CD4-positive, alpha-beta T cell treated with Interleukin-6 at 100 ng/mL for 8 hours (primary cell): ENCODE measurements at places on chromosomes 7 and 10.
A peak's percentile ranks its signal among the peaks of the same experiment; 100 is the strongest.

DNA sequence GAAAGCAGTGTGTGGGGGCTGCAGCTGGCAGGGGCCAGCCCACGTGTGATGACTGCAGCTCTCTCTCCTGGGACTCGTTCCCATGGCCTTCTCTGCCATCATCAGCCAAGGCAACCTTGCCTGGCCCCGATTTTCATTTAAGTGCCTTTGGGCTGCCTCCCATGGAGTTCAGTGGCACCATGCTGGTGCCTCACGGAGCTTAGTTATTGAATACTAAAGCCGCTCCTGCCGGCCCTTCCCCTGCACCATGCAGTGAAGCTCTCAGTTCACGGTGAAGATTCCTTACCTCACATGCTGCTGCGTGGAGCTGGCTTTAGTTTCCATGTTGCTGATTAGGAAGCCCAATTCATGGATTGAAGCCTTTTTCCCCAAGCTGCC, 141.5 kb upstream of the EEPD1 start:
- DNase-seq = no peak

DNA sequence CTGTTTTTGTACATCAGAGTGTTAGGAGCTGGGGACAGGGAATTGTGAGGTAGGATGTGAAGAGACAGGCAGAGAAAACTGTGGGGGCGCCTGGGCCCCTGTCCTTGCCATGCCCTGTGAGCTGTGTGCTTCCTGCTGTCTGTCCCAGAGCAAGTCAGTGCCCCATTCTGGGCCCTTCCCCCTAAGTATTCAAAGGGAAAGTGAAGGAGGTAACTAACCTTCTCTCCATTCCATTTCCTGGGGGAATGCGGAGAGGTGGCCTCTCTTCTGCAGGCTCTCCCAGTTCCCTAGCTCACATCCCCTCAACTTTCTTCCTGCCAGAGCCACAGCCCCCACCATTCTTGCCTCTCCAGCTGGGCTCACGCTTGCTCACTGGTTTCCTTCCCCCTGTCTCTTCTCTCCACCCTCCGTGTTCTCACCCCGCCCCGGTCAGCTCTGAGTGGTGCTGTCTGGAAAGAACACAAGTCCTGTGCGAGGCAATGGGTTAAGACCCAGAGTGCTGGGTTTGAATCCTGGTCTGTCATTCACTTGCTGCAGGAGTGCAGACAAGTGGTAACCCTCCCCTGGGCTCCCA, 9.7 kb upstream of the VSIR start:
- DNase-seq = no peak

- DNase-seq = no peak
Measured at GRCh38 chr10:64859911-64860310, 1338.7 kb downstream of the REEP3 start.

DNA sequence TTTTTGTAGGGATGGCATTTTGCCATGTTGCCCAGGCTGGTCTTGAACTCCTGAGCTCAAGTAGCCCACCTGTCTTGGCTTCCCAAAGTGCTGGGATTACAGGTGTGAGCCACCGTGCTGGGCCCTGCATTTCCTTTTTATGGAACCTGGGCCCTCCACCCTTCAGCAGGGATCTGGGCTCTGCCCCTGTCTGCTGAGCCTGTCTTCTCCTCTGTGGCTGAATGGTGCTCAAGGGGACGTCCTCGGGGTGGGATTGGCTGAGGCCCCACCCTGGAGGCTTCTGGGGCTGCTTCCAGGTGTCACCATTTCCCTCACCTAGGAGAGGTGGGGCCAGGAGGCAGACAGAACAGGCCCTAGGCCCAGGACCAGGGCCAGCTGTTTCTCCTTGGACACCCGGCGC, 18.4 kb downstream of the FAM241B start:
- DNase-seq = no peak

GRCh38 chr10:62856021-62856420, 39.9 kb upstream of the EGR2 start:
- no peak for DNase-seq

- peak; percentile 6 for DNase-seq
Measured at GRCh38 chr10:60549686-60550085, 160.0 kb upstream of the ANK3 start.

DNA sequence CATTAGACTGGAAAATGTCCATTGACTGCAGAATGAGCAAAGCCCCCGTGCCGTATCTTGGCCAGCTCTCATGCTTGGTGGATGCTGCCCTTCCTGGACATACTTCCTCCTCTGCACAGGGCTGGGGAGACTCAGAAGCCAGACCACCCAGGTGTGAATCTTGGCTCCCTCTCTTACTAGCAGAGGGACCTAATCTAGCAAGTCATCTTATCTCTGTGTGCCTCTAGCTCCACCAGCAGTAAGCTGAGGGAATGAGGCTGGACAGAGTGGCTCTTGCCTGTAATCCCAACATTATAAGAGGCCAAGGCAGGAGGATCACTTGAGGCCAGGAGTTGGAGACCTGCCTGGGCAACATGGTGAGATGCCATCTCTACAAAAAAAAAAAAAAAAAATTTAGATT, 173.8 kb upstream of the GHITM start:
- no peak for DNase-seq

DNA sequence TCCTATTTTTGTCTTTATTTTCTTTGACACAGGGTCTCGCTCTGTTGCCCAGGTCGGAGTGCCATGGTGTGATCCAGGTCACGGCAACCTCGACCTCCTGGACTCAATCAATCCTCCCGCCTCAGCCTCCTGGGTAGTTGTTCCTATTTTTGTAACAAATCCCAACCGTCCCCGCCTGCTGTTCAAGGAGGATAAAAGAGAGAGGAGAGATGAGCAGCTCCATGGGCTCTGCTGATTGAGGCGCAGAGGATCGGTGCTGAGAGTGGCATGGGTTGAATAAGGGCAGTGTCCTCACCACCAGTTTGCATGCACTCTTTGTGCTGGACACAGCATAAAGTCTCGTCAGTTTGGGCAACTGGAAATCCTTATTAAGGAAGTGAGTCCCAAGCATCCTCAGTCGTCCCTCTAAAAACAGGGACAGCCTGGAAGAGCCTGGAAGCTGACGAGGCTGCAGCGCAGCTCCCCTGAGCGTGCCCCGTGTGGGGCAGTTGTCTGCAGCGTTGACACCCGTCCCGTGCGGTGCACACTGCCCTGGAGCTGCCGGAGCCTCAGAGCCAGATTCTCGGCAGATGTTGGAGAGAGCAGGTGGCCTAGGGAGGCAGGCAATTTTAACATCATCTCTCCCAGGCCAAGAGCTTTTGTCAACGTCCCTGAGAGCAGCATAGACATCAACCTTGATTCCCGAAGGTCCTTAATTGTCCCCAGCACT, 404.2 kb upstream of the RNF32 start:
- DNase-seq = no peak

GRCh38 chr10:24722131-24722675, 1.5 kb downstream of the ARHGAP21 start:
- DNase-seq = peak; percentile 8

DNA sequence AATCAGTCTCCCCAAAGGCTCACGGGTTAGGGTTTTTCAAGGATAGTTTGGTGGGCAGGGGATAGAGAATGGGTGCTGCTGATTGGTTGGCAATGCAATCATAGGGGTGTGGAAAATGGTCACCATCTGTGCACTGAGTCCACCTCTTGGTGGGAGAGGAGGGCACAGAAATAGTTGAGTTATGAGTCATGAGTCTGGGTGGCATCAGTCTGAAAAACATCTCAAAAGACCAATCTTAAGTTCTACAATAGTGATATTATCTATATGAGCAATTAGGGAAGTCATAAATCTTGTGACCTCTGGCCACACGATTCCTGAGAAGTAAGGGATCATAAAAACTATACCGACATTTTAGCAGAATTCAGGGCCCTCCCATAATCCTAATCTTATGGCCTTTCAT, 62.7 kb downstream of the LGI1 start:
- DNase-seq = no peak

GRCh38 chr7:4808565-4808964, 33.1 kb downstream of the AP5Z1 start:
- no peak for DNase-seq

DNA sequence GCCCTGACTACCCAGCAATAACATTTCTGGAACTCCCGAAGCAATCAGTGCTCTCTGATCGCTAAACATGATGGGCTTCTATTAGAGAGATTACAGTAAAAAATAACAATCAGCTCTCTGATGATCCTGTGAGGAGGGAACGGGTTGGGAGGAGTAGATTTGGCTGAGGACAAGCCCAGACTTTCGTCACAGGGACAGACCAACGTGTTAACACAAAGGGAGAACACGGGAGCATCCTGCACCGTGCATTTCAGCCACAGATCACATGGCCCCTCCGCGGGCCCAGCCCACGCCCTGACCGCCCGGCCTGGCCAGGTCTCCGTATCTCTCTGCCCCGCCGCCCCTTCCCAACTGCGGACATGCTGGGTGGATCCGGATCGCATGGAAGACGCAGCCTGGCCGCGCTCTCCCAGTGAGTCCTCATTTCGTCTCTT, 95.0 kb upstream of the AGBL3 start:
- DNase-seq = no peak

DNA sequence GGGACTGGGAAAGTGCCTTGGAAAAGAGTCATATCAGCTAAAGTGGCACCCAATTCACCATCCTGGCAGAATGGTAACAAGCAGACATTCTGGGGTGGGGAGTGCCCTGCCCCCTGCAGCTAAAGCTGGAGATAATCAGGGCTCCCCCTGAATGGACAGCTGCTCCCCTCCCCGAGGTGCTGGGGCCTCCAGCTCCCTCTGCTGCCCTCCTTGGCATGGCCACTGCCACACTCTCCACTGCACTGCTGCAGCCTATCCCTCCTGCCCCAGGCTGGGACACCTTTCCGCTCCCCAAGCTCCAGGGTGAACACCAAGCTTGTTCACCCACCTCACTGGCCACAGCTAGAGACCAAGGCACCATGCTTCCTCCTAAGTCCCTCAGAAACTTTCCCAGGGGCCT, 9.8 kb upstream of the PARD3 start:
- DNase-seq = no peak

- DNase-seq = no peak
Measured at GRCh38 chr7:47954231-47954911, 6.1 kb upstream of the PKD1L1 start.

GRCh38 chr7:110407706-110408105, 683.2 kb upstream of the LRRN3 start:
- no peak for DNase-seq

DNA sequence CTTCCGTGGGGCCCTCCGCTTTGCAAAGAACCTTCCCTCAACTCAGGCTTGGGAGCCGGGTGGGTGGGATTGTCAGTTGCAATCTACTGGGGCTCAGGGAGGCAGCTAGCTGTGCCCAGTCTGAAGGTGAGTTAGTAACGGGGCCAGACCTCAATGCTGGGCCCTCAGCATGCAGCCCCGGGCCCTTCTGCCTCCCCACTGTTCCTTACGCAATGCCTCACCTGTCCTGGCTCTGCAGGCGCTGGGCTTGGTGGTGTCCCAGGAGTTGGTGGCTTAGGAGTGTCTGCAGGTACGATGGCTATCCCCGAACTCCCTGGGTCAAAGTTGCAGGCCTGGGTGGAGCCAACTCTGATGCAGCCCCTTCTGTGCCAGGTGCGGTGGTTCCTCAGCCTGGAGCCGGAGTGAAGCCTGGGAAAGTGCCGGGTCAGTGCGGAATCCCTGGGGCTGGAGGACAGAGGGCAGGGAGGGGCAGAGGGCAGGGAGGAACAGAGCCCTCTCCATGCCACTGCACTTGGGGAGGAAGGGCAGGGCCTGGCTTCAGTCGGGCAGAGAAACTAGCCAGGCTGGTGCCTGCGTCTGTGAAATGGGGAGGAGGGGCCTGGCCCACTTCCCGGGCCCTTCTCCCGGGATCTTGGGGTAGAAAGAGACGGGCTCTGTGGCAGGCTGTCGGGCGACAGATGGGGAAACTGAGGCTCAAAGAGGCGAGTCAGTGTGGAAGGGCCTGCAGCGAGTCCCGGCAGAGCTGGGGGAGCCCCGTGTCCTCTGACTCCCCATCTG, 15.0 kb downstream of the ELN start:
- no peak for DNase-seq

DNA sequence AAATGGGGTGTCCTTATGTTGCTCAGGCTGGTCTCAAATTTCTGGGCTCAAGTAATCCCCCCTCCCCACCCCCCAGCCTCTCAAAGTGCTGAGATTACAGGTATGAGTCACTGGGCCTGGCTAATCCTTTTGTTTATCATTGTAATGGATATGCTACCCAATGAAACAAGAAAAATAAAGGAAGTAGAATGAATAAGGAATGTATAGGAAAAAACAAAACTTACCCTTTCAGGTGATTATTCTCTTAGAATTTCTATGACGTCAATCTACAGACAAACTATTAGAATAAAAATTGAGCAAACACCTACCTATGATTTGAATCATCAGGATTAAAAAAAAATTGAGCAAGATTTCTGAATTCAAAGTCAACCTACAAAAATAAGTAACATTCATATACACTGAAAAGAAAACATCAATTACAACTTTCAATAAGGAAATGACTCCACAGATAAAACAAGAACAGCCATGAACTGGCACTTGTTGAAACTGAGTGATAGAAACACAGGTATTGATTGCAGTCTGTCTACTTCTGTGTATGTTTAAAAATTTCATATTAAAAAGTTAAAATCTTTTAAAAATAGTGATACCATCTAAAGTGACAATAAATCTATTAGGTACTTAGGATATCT, 12.2 kb downstream of the ADAM12 start:
- DNase-seq = no peak

DNA sequence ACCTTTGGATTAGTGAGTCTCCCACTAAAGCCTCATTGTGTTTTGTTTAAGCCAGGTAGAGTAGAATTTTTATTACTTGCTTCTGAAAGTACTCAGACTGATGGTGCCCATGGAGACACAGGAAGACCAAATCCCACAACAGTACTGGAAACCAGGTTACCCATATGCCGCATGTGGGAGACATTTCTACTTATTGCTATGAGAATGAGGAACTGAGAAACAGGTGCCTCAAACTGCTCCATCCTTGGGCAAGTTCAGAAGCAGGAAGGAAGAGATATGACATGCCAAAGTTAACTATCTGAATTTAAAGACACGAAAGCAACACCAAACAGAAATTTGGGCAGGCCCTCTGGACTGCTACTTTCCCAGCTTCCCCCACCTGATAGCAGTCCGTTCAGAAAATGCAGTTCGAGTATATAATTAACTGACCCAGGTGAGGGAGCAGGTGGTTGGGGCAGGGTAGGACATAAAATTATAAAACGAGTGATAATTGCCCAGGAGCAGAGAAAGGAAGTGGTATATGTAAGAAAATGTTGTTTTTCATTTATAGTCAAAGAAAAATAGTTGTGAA, 382.3 kb upstream of the MTPN start:
- DNase-seq = no peak

DNA sequence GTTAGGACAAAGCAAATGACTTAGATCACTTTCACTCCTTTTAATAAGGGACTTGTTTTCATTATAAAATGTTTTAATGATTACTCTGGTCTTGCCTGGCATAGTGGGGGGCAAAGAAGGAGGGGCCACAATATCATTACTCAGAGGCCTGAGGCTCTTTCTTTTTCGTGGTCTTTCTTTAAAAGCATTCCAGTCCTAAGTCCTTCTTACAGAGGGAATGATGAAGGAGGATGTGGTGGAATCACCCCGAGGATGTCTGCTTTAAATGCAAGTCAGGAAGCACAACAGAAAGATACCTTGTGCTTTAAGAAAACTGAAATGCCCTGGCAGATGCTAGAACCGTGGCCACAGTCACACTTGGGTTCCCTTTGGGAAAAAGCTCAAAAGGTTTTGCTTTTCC, 379.1 kb downstream of the INHBA start:
- no peak for DNase-seq
